ENCODE measurements at places on chromosomes 11 and 22. TPM values are rescaled to one million over a fixed set of nuclear protein-coding genes. Genes with fewer than 3 reads are reported as not detected.
A peak's percentile ranks its signal among the peaks of the same experiment; 100 is the strongest.

- DNase-seq = no peak
- no peaks in the 10 kb centered on the region for H3K36me3 ChIP-seq
- no peak overlapping the region for H3K4me3 ChIP-seq
Measured at GRCh38 chr11:16769386-16769785, 30.9 kb downstream of the C11orf58 start.

DNA sequence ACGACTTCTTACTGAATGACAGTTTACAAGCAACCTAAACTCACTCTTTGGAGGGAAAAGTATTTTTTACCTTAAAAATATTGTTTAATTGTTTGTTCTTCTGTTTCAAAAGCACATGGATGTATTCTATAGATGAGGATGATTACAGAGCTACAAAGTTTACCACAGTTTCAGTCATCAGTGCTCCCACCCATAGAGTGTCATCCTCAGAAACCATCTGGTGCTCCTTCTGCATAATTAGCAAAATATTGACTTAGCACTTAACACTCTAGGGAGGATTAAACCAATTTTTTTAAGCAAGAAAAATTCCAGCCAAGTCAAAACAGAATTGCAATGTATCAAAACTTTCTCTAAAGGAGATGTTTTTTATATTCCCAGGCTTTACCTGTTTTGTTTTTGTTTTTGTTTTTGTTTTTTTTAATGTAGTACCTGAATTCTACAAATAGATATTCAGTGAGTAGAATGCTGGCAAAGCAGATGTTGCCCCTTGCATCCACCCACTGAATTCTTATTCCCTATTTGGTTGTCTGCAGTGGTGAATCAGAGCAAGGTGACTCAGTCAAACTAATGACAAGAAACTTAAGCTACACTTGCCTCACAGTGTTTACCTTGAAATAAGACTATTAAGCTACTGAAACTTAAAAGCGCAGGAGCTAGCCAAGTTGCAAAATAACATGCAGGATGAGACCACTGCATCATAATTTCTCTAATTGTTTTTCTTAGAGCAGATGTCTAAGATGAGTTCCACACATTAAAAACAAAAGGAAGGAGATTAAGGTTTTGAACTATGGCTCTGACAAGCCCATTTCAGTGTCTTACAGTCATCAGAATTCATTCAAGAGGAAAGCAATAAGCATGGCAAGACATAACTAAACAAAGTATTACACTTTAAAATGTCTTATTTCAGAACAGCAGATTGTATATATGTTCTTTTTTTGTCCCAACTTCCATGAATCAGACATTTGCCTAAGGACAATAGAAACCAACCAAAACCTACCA lies 155.1 kb upstream of the SOX6 start:
- H3K4me3 ChIP-seq = no peak overlapping the region
- no peak overlapping the region for H3K27ac ChIP-seq
- no peaks in the 10 kb centered on the region for H3K27me3 ChIP-seq
- no peak for DNase-seq

DNA sequence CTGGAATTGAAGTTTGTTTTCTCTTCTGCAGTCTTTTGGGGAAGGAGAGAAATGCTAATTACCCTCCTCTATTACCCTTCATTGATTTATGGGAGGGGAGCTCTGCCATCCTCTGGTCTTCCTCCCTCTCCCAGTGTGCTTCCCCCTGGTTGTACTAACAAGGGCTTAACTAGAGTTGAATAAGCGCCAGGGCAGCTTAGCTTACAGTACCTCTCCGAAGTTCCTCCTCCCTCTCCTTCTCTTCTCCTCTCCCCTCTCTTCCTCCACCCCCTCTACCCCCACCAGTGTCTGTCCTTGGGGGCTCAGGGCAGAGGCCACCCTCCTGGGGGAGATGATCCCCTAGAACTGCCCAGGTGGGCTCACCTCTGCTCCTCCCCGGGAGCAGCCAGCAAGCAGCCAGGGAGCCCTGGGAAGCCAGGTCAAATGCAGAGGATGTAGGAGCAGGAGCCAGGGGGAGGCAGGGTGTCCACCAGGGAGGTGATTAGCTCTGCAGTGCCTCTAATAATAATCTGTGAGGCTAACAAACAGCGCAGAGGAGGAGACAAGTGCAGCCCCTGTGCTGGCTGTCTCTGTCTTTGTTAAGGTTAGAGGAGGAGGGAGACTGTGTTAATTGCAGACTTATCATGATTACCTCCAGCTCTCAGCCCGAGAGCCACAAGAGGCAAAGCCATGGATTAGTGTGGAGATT lies 191.6 kb upstream of the CADM1 start:
- no peak for DNase-seq
- no peak overlapping the region for H3K27ac ChIP-seq
- H3K27me3 ChIP-seq = no peaks in the 10 kb centered on the region
- no peak overlapping the region for H3K4me3 ChIP-seq
- no peaks in the 10 kb centered on the region for H3K36me3 ChIP-seq

- peaks cover 13% of the 10 kb centered on the region for H3K36me3 ChIP-seq
- no peaks in the 10 kb centered on the region for H3K27me3 ChIP-seq
- peaks cover 26% of the 10 kb centered on the region for H3K4me1 ChIP-seq
Measured at GRCh38 chr11:78564490-78565467, 9.9 kb downstream of the NARS2 start.

- peaks cover 2% of the 10 kb centered on the region for H3K4me1 ChIP-seq
- no peak for DNase-seq
- no peak overlapping the region for H3K4me3 ChIP-seq
Measured at GRCh38 chr11:47360341-47360740, 7.8 kb upstream of the MYBPC3 start.

GRCh38 chr11:11247576-11247975 lies 105.5 kb downstream of the CSNK2A3 start:
- H3K36me3 ChIP-seq = no peaks in the 10 kb centered on the region
- no peak for DNase-seq
- peaks cover 36% of the 10 kb centered on the region for H3K4me1 ChIP-seq
- no peaks in the 10 kb centered on the region for H3K27me3 ChIP-seq

DNA sequence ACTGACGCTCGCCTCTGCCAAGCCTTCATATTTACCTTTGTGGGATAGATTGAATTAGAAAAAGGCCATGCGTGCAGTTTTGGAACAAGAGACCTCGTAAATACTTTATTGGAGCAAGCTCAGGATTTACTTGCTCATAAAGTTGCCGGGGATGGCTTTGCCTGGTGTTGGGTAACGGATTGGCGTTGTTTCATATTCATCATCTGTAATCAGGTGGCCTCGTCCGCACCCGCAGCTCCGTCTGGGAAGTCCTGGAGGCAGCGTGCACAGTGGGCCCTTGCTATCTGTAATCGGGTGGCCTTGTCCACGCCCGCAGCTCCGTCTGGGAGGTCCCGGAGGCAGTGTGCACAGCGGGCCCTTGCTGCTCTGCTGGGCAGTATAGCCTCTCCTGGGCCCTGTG lies 1209.3 kb downstream of the BRD1 start:
- no peaks in the 10 kb centered on the region for H3K27me3 ChIP-seq
- no peak overlapping the region for H3K27ac ChIP-seq
- DNase-seq = no peak
- no peaks in the 10 kb centered on the region for H3K36me3 ChIP-seq

DNA sequence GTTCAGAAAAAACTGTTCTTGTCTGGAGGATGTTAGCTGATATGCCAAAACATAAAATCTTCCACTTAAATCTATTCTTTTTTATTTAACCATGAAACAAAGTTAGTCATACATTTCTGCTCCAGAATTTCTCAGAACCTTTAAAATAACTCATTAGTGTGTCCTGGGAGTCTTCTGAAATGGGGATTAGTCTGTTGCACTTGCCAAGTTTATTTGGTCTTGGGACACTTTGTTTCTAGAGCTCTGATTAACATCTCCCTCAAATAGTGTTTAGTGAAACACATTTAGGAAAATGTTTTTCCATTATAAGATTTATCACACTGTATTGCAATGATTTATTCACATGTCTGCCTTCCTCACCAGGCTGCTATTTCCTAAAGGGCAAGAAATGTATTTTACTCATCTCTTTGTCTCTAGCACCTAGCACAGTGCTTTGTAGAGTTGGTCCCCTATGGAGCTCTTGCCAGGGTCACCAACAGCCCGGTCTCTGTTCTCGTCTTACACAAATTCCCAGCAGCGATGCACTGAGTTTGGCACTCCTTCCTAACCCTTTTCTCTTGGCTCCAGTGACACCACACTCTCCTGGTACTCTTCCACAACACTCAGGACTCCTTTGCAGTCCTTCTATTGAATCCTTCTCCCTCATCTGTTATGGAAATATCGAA lies 189.2 kb downstream of the CSNK2A3 start:
- H3K27ac ChIP-seq = peak overlapping the region; percentile 25
- H3K36me3 ChIP-seq = no peaks in the 10 kb centered on the region
- no peak for DNase-seq
- H3K4me3 ChIP-seq = no peak overlapping the region

GRCh38 chr11:58503361-58503856 lies 4.5 kb downstream of the OR5B21 start:
- H3K36me3 ChIP-seq = no peaks in the 10 kb centered on the region
- no peak for DNase-seq
- no peaks in the 10 kb centered on the region for H3K4me1 ChIP-seq
- H3K4me3 ChIP-seq = no peak overlapping the region
- H3K27ac ChIP-seq = no peak overlapping the region
- H3K27me3 ChIP-seq = no peaks in the 10 kb centered on the region

- DNase-seq = no peak
- no peaks in the 10 kb centered on the region for H3K36me3 ChIP-seq
- no peaks in the 10 kb centered on the region for H3K4me1 ChIP-seq
- H3K4me3 ChIP-seq = no peak overlapping the region
- H3K27ac ChIP-seq = no peak overlapping the region
Measured at GRCh38 chr11:98307827-98308491, 712.8 kb upstream of the CNTN5 start.

DNA sequence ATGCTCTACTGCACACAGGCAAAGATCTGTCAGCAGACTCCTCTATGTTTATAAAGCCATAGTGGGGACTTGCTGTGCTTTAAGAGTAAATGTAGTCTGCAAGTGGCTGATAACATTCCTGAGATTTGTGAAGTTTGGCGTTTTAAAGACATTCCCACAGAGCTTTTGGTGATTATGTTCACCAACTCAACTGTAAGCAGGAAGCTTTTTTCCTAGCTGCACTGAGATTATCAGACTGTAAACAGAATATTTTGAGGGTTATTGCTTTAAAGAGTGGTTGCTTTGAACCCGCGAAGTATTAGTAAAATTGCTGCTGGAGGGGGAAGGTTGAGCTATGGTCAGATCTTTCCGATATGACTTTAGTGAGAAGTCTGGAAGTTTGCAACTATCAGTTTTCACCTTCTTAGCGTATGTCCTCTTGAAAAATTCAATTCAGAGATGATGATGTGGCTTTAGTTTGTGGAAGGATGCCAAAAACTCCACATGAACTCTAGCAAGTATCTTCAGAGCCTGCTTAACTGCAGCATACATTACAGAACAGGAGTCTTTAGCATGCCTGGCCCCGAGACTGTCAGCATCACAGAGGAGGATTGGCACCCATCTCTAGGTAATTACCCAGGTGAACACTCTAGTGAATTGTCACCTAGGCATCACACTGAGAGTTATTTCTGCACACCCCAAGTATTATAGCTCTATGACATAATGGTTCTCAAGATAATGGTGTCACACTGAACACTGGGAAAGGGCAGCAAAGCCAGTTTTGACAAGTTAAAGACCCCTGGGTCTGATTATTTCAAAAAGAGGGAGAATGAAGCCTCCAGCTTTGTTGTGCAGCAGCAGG lies 89.9 kb downstream of the MTNR1B start:
- H3K4me3 ChIP-seq = no peak overlapping the region
- no peaks in the 10 kb centered on the region for H3K36me3 ChIP-seq
- no peak overlapping the region for H3K27ac ChIP-seq
- H3K27me3 ChIP-seq = no peaks in the 10 kb centered on the region

- peak overlapping the region; percentile 81 for H3K27ac ChIP-seq
- H3K4me1 ChIP-seq = peaks cover 7% of the 10 kb centered on the region
- H3K27me3 ChIP-seq = no peaks in the 10 kb centered on the region
- H3K4me3 ChIP-seq = peak overlapping the region; percentile 93
- peaks cover 20% of the 10 kb centered on the region for H3K36me3 ChIP-seq
Measured at GRCh38 chr11:63839508-63840355, 822 bp downstream of the MARK2 start.

- H3K4me3 ChIP-seq = no peak overlapping the region
- no peaks in the 10 kb centered on the region for H3K36me3 ChIP-seq
- no peak for DNase-seq
- peak overlapping the region; percentile 82 for H3K27ac ChIP-seq
Measured at GRCh38 chr11:86641537-86642261, 30.7 kb downstream of the ME3 start.

GRCh38 chr22:48806227-48806781 lies 1021.4 kb downstream of the BRD1 start:
- DNase-seq = no peak
- H3K27me3 ChIP-seq = no peaks in the 10 kb centered on the region
- H3K4me3 ChIP-seq = no peak overlapping the region

GRCh38 chr11:103091064-103091800 lies 728 bp downstream of the DCUN1D5 start:
- peaks cover 17% of the 10 kb centered on the region for H3K4me1 ChIP-seq
- H3K27ac ChIP-seq = peak overlapping the region; percentile 66
- H3K36me3 ChIP-seq = no peaks in the 10 kb centered on the region
- peak overlapping the region; percentile 88 for H3K4me3 ChIP-seq
- peak; percentile 68 for DNase-seq

DNA sequence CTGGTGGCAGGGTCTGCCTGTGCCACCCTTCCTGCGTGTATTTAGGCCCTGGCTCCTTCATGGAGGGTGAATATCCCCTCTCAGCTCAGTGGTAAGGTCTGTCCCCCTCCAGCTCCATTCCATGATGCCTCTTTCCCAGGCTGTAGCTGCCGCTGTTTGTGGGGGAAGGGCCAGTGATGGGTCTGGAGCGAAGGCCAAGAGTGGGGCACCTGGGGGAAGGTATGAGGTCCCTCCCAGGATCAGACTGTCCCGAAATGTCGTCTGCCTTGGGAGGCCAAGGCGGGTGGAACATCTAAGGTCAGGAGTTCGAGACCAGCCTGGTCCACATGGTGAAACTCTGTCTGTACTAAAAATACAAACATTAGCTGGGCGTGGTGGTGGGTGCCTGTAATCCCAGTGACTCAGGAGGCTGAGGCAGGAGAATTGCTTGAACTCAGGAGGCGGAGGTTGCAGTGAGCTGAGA lies 1.1 kb downstream of the CD151 start:
- H3K4me3 ChIP-seq = peak overlapping the region; percentile 67
- no peaks in the 10 kb centered on the region for H3K27me3 ChIP-seq
- H3K36me3 ChIP-seq = peaks cover 30% of the 10 kb centered on the region
- H3K4me1 ChIP-seq = peaks cover 55% of the 10 kb centered on the region
- DNase-seq = no peak

DNA sequence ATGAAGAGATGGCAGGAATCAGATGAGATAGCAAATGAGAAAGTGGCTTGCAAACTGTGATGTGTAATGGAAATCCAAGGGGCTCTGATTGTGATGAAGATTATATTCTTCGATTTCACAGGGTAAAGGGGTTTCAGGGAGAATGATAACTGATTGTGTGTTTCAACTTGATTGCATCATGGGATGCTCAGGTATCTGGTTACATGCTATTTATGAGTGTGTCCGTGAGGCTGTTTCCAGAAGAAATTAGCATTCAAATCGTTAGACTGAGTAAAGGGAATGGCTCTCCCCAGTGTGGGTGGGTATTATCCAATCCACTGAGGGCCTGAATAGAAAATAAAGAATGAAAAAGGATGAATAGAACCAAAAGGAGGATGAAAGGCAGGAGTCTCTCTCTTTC lies 278.7 kb upstream of the LARGE1 start:
- H3K36me3 ChIP-seq = no peaks in the 10 kb centered on the region
- no peak for DNase-seq
- H3K4me1 ChIP-seq = no peaks in the 10 kb centered on the region
- no peak overlapping the region for H3K27ac ChIP-seq
- H3K27me3 ChIP-seq = no peaks in the 10 kb centered on the region

Gene OVOL1
- total RNA-seq = not detected

Gene BRMS1
- 24.8 TPM for total RNA-seq

Gene C11orf42
- not detected for total RNA-seq

Gene ESAM
- total RNA-seq = 257 TPM

Gene BACE1-AS
- total RNA-seq = 6.8 TPM

Gene CHST1
- total RNA-seq = 40.2 TPM

Gene MPZL3
- 0.21 TPM for total RNA-seq
